ENCODE measurements at places on chromosomes 1 and 21. TPM values are rescaled to one million over a fixed set of nuclear protein-coding genes. Genes with fewer than 3 reads are reported as not detected.

DNA sequence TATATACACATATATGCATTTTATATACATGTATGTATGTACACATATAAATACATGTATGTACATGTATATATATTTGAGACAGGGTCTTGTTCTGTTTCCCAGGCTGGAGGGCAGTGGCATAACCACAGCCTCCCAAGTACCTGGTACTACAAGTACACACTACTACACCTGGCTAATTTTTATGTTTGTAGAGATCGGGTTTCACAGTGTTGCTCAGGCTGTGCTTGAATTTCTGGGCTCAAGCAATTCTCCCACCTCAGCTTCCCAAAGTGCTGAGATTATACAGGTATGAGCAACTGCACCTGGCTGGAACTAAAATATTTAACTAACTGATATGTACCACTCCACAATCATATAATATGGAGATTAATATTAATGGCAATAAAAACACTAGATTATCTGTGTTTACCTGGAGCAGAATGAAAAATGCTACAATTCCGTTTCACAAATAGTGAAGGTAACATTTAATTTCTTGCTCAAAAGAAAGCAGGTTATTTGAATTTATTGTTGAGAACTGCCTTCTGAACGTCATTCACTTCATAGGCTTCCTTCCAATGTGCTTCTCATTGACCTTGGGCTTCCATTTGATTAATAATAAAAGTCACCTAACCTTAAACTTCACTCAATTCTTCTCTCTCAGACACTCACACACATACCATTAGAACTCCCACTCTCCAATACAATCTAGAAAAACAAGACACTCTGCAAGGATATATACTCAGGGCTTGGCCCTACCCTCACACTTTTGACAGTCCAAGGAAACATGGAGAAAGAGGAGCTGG lies 57.0 kb downstream of the PTGER3 start:
- no peak for DNase-seq

Gene LDLRAD2
- not detected for total RNA-seq

Gene LRP8
- 6.3 TPM for total RNA-seq

Gene SELE
- total RNA-seq, result not detected

GRCh38 chr1:80731241-80731894 lies 1069.4 kb upstream of the ADGRL2 start:
- no peak for DNase-seq

DNA sequence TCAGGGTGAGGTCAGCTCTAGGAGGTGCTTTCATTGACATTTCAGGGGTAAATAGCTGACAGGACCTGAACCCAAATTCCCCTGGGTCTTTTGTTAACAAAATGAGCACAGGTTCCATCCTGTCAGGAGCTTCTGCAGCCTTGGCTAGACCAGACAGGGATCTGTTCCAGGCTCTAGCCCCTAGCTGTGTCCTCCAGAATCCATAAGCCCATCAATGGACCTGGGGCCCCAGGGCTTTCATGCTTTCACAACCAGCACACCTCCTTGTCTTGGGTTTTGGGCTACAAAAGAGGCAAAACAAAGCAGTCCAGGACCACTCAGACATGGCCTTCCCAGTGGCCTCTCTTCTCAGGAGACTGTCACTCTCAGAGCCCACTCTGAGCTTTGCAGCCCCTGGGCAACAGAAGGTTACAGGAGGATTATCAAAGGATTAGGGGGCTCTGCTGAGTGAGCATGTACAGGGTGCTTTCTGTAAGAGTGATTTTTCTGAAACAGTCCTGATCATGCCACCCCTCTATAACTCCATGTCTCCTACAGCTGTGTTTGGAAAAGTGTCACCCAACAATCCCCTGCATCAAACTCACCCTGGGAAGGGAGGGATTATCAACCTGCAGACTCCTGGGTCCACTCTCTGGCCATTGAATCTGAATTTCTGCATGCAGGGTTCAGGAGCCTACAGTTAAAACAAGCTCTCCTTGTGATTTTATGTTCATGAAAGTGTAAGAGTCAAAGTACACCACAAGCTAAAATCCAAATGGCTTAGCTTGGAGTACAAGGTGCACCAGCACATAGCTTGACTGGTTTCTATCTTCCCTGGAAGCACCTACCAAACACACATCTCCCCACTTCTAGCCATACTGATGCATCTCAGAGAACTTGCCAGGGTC lies 67.7 kb upstream of the GCLM start:
- DNase-seq, result no peak

Gene PDZK1IP1
- not detected for total RNA-seq

GRCh38 chr21:36694031-36694515 lies 4.8 kb upstream of the SIM2 start:
- DNase-seq, result no peak

- peak; percentile 58 for DNase-seq
These were observed 14.3 kb upstream of the CD34 start for GRCh38 chr1:207925210-207925609.

DNA sequence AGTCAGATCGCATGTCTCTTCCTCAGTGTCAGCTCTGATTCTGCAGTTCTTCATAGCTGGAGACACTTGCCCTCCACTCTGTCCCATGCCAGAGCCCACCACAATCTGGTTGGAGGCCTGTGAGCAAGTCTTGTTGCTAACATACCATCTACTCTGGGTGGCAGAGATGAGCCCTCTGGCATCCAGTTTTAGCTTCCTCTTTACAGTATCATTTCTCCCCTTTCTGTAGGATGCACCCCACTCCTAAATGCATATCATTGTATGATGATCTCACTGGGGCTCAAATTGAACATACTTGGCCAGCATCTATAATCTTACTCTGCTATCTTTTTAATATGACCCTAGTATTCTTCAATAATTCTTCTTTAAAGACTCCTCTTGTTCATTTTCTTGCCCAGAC lies 16.9 kb downstream of the PCNX2 start:
- DNase-seq, result no peak

DNA sequence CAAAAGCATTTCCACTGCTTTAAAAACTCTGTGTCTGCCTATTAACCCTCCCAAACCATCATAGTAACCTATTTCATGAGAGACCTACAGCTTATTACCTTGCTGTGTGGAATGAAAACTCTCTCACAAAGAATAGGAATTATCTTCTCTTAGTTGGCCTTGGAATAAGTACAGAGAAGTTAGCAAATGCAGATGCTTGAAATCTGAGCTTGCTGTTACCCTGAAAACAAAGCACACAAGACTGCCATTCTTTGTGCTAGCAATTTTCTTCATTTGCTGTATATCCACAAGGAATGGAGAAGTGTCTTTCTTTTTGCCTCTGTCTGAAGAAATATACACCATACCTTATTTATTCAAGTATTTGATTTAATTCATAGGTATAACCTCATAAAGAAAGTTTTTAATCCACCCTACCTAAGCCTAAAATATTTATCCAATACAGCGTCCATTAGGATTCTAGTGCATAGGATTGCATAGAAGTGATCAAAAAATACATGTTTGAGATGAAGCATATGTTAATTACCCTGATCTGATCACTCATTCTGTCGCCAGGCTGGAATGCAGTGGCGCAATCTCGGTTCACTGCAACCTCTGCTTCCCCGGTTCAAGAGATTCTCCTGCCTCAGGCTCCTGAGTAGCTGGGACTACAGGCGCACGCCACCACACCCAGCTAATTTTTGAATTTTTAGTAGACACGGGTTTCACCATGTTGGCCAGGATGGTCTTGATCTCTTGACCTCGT lies 451.1 kb downstream of the LTN1 start:
- DNase-seq, result no peak

DNA sequence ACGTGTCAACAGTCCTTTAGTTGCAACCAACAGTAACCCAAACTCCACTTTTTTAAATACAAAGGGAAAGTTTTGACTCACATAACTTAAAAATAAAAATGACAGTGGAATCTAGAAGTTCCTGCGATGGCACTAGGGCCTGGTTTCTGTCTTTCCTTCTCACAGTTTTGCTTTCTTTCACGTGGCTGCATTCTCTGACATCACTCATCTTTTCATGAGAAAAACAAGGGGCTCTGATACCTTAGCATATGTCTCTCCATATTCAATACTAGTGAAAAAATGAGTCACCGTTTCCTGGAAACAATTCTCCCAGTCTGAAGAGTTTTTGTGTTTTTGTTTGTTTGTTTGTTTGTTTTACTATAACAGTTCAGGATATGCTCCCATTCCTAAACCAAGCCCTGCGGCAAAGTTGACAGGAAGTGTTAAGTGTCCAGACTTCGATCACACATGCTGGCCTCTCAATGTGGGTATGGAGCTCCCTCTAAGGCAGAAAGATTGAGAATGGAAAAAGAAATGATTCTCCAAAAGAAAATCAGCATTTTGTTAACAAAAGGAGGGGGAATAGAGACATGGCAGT lies 483.3 kb downstream of the TTLL7 start:
- peak; percentile 23 for DNase-seq

- DNase-seq, result no peak
These were observed 51.2 kb downstream of the GIPC2 start for GRCh38 chr1:78096976-78097375.

DNA sequence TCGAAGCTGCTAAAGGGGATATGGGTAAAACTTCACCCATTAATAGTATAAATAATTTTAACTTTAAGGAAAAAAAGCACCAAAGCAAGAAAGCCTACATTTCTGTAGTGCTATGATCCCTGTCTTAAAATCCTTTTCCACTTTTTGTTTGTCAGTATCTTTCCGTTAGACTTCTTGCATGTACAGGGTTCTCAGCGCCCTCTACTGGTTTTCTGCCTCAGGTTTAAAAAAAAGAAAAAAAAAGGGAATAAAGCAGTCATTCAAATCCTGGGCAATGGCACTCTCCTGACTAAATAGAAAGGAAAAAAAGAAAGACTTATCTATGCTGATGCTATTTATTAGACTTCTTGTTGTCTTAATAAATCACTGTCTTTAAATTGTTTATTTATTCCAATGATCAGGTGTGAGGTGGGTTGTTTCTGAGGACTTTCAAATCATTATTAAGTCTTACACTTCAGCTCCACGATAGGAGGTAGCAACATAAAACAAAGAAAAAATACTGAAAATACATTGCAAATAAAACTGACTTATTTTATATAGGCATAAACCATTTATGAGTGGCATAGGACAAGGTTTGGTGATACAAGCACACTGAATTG lies 475.4 kb upstream of the NR5A2 start:
- DNase-seq, result peak; percentile 77

DNA sequence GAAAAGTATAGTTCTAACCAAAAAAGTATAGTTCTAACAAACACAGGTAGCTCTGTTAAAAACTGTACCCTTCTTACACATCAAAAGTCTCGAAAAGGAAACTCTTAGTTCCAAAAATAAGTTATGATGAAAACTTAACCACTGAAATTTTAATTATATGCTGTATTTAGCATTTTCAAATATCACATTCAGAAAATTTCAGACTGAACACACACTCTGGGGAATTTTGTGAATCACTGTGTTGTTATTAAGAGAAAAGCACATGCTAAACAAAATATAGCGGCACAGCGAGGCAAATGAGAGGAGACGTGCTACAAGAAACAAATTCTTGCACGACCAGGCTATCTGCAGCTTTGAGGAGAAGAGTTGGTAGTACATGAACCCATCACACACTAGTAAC lies 30.4 kb downstream of the VAV3 start:
- DNase-seq, result peak; percentile 13

DNA sequence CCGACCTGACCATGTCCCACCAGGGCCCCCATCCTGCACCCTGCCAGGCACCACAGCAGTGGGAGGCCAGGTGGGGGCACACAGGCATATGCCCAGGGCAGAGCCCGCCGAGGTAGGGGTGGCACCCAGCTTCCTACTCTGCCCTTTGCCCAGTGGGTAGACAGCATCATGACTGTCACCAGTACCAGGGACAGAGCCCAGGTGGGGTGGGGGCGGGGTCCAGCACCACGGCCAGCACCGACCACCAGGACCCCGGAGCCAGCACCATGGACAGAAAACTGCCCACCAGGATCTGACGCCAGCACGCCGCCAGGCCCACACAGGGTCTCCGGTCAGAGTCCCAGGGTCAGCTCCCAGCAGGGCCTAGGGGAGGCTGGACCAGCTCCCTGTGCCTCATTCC lies 3.8 kb downstream of the TAS1R3 start:
- no peak for DNase-seq

DNA sequence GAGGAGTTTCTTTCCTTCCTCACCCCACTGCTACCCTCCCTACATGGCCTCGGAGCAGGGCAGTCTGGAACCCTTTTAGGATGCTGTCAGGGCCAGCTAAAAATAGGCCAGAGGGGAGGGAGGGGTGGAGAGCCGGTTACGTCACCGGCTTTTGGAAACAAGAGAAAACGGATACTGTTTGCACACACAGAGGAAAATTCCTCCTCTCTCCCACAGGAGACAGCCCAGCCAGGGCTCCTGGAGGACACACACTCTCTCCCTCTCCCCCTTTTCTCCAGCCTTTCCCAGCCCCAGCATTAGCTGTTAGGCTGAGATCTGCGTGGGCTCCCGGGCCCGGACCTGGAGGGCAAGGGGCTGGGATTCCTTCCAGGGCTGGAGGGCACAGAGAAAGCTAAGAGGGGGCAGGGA lies 20.0 kb upstream of the ALDH4A1 start:
- DNase-seq, result peak; percentile 95

Gene MYOG
- total RNA-seq, result not detected

DNA sequence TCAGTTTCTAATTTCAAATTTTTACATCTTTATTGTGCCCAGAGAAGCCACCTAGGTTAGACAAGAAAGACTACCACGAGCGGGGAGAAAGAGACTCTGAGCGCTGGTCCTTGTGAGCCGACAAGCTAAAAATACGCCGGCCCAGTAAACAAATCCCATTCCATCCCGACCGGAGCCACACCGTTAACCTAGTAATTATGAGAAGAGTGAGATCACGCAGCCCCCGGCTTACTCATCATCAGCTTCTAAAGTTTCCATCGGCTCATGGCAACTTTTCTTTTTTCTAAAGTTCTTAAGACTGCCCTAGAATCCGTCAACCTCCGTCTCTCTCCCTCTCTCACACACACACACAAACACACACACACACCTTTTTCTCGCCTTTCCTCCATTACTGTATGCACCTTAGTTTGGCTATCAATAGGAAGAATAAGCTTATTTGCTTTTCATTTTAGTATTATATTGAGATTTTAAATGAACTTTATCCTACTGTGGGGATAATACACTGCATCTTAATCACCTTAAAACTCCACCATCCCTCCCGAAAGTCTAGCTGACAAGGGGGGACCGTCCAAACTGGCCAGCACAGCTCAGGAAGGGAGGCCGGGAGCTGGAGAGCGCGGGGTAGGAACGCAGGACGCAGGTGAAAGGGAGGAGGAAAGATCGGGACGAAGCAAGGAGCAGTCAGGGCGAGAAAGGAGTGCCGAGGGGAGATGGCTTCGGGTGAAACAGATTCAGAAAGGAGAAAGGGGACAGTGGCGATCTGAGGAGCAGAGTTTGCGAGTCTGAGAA lies 728 bp downstream of the OTUD7B start:
- peak; percentile 95 for DNase-seq
